ENCODE measurements at places on chromosomes 12 and 14.

GRCh38 chr12:102522768-102523167, 42.4 kb upstream of the IGF1 start:
- no peak for DNase-seq

- DNase-seq = no peak
Observed at GRCh38 chr14:41901089-41901488, 294.4 kb downstream of the LRFN5 start.

DNA sequence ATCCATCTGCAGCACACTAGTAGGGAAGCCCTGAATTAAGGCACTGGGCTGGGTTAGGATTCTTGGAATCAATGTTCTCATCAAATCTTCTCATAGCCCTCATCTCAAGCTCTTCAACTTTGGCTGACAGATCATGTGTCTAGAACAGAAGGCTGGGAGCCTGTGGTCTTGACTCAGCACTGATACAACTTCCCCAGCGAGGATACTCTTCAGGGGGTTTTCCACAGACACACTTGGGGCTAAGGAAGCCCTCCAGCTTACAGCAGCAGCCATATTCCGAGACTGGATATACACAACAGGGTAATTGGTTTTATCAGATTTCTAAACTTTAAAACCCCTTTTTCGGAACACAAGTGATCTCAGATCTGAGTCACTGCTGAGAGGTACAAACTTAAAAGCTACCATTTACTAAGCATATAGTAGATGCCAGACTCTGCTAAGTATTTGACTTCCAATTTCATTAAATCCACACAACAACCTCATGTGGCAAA, 3.5 kb downstream of the FMNL3 start:
- DNase-seq = no peak

DNA sequence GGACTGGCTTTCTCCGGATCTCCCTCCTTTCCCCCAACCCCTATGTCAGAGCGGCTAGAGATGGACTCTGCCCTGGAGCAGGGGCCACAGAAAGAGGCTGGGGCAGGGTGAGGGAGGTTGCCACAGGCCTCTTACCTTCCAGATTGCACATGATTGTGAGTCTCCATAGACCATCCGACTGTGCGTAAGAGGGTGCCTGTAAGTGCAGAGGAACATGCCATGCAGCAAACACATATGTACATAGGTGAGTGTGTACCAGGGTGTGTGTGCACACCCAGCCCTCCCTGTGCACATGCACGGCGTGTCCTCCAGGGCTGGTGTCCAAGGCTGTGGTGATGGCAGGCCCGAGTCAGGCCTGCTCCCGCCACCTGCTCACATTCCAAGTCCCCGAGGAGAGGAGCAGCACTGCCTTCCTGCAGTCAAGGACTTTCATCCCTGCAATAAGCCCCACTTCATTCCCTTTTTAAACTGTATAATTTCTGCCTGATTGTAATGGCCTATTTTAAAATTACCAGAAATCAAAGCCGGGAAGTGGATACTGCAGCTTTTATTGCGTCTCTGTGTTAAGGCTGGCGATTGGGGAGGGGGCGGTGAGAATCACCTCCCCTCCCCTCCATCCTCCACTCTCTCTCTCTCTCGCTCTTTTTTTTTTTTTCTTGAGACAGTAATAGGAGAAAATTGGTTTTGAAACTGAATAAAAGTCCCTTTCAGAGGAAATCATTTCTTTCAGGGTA, 28.5 kb downstream of the FAM222A start:
- DNase-seq = no peak

DNA sequence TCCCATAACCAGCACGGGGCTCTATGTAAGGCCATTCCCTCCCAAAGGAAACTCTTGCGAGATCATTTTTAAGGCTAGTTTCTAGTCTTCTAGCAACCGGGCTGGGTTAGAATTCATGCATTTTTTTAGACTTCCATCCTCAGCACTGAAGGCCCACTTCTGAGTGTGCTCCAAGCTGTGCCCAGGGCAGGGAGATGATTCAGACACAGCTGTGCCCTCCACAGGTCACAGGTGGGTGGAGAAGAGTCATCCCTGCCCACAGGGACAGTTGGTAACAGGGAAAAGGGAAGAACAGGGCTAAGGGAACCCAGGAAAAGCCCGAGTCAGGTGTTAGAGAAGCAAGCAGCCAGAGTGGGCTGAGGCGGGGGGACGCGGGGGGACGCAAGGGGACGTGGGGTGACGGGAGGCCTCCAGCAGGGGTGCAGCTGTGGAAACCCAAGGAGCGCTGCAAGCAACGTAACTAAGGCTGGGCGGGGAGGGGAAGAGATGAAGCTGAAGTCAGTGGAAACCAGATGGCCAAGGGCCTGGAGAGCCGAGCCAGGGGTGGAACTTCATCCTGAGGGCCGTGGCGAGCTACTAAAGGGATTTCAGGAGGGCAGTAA, 27.2 kb upstream of the PPP2R5C start:
- no peak for DNase-seq

DNA sequence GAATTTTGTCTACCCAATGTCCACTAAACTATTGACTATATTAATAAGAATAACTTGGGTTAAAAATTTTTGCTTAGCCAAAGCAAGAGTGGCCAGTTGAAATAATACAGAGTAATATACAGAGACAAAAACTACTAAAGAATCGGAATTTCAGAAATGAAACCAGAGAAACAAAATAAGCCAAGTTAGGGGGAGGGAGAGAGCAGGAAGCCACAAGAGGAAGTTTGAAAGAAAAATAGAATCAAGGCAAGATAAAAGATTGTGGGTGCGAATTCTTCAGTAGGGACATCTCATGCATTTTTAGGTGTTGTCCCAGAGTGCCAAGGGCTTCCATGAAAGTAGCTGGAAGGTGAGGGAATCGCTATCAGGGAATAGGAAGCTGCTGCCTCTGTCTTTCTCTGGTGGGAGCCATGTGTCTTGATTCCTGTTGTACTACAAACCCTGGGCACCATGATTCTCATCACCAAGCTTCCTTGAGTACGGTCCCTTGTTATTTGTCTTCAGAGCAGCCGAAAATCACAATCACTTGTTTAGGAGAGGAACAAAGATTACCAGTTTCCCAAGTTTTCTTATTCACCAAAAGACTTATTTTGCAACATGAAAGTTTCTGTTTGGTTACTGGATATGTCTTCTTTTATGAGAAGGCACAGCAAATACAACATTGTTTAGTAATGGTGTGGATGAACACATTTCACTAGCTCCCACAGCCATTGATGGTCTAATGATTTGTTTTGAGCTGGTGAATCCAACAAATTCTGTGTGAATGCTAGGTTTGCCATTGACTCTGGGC, 16.7 kb downstream of the NEUROD4 start:
- DNase-seq = no peak

DNA sequence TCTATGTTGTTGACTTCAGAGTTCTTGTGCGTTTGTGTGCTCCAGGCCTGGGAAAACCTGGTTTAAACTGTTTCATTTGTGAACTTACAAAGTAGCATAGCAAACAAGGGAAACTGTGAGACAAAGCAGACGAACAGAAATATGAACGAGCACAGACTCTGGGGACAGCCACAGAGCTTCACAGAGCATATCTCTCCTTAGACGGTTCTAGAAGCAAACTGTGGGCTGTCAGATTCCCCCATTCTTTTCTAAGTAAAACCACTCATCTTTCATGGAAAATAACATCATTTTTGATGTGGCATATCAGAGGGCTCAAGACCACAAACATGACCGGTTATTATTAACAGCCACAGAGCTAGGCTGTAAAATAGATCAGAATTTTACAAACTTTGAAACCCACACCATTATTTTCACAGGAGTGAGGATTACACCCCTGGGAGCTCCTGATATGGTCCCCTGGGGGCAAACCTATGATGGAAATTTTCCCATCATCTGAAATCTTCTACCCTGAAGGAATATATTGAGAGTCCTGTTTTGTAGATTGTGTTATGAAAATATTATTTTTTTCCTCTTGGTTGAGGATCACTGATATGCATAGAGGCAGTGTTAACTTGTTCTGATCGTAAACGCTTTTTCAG, 102.0 kb downstream of the ADGRD1 start:
- DNase-seq = no peak

- DNase-seq = no peak
Observed at GRCh38 chr12:51941011-51941581, 10.4 kb upstream of the ACVR1B start.

- DNase-seq = no peak
Observed at GRCh38 chr12:115467531-115467930, 783.6 kb upstream of the TBX3 start.

DNA sequence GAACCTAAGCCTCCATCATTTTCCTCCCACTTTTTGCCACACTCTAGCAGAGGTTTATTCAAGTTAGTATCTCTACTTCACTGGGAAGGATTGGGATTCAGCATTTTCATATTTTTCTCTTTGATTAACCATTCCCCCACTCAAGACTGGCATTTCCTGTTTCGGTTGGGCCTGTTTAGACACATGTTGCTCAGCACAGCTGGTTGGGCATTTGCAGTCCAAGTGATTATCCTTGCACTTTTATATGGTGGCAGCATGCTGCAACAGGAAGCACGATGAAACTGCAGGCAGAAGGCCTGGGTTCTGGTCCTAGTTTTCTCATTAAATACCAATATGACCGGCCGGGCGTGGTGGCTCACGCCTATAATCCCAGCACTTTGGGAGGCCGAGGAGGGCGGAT, 182.9 kb upstream of the GRIN2B start:
- DNase-seq = no peak

DNA sequence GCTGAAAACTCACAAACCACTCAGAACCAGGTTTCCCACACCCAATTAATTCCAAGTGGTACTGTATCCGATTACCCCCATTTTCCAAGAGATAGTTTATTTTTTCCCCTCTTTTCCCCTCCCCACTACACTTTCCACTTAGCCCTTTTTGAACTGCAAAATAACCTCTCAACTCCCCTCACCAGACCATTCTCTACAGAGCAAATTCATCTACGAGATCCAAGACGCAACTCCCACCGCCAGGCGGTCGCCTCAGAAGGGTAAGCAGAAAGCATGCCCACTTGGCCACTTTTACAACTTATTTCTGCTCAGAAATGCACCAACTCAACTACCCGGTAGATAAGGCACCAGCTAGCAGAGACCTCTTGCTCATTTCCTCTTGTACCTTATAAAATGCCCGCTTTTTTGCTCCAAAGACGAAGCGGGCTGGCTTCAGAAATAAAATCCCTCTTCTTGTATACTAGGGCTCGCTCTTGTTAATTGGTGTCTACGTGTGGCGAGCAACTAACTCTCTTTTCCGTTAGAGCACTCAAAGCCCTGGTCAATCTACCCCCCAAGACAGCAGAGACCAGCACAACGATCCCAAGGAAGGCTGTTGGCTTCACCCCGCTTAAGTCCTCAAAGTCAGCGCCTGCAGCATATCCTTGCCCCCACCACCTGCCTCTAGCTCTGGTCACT, 910 bp upstream of the SRP54 start:
- peak; percentile 65 for DNase-seq

GRCh38 chr12:6638305-6638704, 2.5 kb upstream of the LPAR5 start:
- DNase-seq = no peak

DNA sequence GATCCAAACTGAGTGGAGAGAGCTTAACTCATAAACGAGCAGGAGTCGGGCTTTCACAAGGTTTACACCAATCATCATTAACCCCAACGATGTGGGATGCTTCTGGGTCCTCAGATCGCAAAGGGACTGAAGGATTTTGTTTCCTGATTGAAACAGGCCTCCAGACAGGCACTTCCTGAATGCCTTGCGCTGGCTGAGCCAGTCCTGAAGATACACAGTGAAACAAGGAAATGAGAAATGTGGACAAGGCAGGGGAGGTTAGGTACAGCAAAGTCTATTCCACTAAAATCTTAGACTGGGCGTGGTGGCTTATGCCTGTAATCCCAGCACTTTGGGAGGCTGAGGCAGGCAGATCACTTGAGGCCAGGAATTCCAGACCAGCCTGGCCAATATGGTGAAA, 30.7 kb downstream of the RBM19 start:
- DNase-seq = no peak

- no peak for DNase-seq
Observed at GRCh38 chr12:29350080-29350479, 30.9 kb downstream of the ERGIC2 start.

DNA sequence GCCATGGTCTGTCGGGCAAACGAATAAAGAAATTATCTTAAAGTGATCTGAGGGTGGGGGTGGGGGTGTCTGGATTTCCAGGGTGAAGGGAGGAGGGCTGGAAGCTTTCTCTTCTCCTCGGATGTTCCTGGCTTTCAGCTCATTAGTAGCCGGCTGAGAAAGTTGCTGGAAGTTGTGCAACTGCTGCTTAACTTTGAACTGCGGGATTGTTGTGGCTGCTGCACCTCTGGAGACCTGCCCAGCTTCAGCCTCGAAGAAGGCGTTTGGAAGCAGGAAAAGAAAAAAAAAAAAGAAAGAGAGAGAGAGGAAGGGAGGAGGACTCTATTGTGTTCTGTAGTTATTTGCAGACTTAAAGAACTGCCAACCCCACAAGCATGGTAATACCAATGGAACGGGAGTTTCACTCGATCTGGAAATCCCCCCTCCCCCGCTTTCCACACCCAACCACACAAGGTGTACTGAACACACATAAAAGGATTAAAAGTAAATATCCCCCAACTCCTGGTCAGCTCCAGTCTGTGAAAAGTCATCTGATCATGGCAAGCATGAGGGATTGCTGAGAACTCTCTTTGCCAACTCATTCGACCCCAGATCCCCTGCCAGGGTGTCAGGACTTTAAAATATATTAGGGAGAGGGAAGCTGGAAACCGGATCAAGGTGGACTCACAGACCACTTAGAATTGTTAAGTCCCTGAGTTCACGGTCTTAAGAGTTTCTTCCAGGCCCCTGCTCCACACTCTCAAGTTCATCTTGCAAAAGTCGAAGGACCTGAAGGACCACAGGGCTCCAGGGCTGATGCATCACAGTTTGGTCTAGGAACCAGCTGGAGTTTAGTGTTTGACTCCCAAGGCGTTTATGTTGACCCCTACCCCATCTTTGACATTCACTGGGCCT, at the start of gene RASSF9:
RASSF9 (minus strand) TSS at position 213 of the 894 bp plus-strand sequence; CDS start at position 5, 208 bp downstream.
- DNase-seq = no peak

- no peak for DNase-seq
Observed at GRCh38 chr12:27861428-27862167, 81.6 kb upstream of the MANSC4 start.
